NCI-H526 treated with DMSO at 0.1 percent for 48 hours (cell line): ENCODE measurements at places on chromosomes 2 and 18.

GRCh38 chr18:79818036-79818435, 20.3 kb downstream of the KCNG2 start:
- DNase-seq, result no peak

GRCh38 chr18:79608535-79608934, 71.1 kb upstream of the CTDP1 start:
- no peak for DNase-seq

DNA sequence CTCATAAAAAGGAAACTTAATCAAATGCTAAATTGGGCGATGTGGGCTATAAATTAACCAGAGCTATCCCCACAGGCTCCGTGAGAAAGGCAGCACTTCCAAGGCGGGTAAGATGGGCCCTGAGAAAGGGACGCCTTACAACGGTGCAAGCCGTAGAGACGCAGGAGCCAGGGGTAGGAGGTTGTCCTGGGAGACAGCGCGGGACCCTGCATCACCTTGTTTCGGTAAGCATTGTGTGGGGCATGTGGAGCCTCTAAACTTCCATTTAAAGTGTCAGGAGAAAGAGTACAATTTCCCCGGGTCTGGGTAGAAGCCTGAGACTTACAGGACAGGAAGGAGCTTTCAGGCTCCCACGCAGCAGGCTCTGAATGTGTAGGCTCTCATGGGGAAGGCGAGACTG, 1.2 kb upstream of the PER2 start:
- DNase-seq, result no peak

- no peak for DNase-seq
Observed at GRCh38 chr2:17051538-17051937, 385.9 kb upstream of the CYRIA start.

GRCh38 chr2:135820003-135820618, 16.9 kb downstream of the LCT start:
- DNase-seq, result no peak

GRCh38 chr2:207764096-207764630, 5.5 kb downstream of the FZD5 start:
- peak; percentile 75 for DNase-seq

DNA sequence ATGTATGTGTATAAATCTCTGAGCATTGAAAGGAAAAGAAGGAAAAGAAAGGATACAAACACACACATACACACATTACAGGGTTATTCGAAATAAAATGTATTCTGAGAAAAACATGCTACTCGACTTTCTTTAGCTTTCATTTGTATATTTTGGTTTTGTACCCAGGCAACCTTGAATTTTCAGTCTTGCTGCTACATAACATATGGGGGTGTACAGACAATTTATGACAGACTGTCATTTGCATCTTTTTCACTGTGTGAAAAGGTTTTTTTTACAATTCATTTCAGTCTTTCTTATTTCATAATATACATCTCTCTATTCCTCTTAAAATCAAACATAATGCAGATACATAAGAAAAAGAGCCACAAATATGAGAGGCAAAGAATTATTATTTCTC, 1238.4 kb upstream of the NXPH2 start:
- no peak for DNase-seq

DNA sequence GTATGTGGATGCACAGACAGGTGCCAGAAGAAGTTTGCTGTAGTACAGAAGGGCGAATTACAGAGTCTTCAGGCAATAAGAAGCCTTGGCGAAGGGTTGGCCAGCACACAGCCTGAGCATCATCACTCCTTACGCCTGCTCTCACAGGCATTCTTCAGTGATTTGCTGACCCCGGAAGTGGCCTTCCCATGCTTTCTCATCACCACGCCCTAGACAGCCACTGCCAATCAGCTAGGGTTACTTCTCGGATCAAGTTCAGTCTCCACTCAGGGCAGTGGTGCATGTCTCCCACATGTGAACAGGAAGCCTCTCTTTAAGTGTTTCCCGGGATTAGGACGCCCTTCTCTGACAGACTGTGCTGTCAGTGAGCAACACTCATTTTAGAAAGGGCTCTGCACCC, 81.8 kb downstream of the C1QL2 start:
- DNase-seq, result no peak

- DNase-seq, result no peak
Observed at GRCh38 chr2:191926671-191927070, 79.8 kb upstream of the CAVIN2 start.
